T-helper 17 cell (primary cell): ENCODE measurements at places on chromosomes 2 and 18.

GRCh38 chr2:45964223-45964841 lies 312.9 kb downstream of the PRKCE start:
- no peak for DNase-seq

GRCh38 chr2:178510384-178510783 lies 30.1 kb downstream of the PLEKHA3 start:
- no peak for DNase-seq

GRCh38 chr18:24923138-24923537 lies 428.8 kb downstream of the ZNF521 start:
- DNase-seq = no peak

GRCh38 chr2:218031771-218032257 lies 29.0 kb upstream of the TNS1 start:
- no peak for DNase-seq

- DNase-seq = no peak
These were observed 36.3 kb downstream of the NRXN1 start for GRCh38 chr2:50995610-50996009.

DNA sequence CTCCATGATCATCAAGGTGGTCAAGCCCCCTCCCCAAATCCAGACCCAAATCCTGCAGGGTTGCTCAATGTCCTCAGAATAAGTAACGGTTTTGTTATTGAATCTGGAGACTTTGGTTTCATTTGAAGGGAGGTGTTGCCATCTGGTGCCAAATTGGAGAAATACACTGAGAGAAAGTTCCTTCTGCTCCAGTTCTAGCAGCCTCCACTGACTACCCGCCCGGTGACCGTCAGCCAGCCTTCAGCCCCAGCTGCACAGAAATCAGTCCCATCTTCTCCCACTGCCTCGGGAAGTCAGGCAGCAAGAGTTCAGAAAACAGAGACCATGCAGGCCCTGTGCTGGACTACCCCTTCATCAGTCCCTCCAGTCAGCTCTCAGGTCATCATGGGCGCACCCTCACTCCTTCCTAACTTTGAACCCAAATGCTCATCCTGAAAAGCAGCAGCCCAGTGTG lies 38.7 kb downstream of the PKDCC start:
- no peak for DNase-seq

DNA sequence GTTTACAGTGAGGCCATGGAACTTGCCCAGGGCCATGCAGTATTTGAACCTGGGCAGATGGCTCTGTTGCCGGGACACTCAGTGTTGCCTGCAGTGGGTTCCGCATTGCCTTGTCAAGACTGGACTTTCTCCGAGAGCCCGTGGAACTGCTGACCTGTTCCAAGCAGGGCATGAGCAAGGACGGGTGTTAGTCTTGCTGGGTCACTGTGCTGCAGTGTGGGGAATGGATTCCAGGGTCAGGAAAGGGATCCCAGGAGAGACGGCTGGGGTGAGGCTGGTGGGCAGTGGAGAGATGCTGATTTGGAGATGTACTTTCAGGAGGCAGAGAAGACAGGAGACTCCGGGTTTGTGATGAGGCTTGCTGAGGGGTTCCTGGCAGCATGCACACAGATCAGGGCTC lies 348.7 kb upstream of the HS6ST1 start:
- no peak for DNase-seq

DNA sequence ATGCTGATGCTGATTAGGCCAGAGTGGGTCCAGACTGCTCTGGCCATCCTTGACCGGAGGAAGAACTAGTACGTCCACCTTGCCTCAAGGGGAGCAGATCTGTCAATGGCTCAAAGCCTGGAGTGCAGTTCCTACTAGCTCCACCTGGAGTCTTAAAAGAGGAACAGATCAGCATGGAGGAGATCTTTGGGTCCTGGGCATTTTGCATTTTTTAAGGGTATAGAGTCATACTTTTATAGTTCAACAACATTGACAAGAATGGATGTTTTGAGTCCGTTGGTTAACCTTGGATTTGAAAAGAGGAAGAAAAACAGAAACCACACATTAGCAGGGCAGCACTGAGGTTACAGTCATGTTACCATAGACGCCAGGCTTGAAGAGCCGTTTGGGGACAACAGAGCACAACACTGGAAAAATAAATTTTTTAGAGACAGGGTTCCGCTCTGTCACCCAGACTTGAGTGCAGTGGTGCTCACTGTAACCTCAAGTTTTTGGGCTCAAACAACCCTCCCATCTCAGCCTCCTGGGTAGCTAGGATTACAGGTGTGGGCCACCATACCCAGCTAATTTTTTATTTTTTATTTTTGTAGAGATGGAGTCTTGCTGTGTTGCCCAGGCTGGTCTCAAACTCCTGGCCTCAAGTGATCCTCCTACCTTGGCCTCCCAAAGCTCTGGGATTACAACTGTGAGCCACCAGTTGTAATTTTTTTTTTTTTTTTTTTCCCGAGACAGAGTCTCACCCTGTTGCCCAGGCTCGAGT lies 78.5 kb downstream of the PRKCE start:
- DNase-seq = no peak

DNA sequence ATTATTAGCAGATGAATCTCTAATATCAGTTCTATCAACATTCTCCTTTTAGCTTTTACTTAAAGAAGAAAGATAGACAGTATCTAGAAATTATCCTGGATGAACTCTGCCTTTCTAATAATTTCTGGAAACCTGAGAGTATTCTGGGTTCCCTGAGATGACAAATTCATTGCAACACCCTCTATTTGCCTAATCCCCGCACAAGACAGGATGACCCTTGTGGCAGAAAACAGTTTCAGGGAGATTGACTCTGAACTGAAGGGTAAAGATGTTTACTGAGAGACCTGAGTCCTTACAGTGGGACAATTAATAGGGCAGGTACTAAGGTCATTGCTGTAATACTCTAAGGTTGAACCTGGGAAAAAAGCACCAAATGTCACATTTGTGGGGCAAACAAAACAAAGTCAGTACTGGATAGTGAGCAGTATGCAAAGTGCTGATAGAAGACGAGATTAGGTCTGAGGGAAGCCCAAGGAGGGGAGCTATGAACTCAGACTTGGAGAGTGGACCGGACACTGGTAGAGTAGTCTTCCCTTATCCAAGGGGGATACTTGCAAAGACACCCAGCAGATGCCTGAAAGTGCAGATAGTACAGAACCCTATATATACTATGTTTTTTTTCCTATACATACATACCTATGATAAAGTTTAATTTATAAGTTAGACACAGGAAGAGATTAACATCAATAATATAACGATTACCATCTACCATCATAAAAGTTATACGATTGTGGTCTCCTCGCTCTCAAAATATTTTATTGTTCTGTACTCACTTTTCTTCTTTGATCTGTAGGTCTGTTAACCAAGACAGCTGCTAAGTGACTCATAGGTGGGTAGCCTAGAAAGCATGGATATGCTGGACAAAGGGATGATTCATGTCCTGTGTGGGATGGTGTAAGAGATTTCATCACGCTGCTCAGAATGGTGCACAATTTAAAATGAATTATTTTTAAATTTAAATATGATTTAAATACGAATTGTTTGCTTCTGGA lies 148.3 kb upstream of the KLHL14 start:
- DNase-seq = no peak

GRCh38 chr2:66433945-66434678 lies 813 bp upstream of the MEIS1 start:
- no peak for DNase-seq

DNA sequence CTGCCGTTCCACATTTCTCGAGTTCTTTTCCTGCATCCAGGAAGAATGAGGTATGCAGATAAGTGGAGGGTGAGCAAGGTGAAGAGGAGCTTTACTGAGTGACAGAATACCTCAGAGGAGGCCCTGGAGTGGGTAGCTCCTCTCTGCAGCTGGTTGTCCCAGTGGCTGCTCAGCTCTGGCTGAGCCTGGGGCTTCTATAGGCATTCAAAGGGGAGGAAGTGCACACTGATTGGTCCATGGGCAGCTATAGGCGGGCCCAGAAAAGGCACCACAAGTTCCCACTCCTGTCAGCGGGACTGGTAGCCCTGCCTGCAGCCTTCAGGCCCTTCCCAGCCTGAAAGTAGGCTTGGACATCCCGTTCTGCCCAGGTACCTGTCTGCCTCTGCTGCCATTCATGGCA lies 94.7 kb downstream of the DOK6 start:
- DNase-seq = no peak

GRCh38 chr2:74369976-74370375 lies 10.1 kb downstream of the DCTN1 start:
- DNase-seq = no peak

- no peak for DNase-seq
These were observed 285.4 kb downstream of the ZEB2 start for GRCh38 chr2:144234542-144234871.

GRCh38 chr2:82728090-82728489 lies 1731.0 kb downstream of the SUCLG1 start:
- DNase-seq = no peak

- no peak for DNase-seq
These were observed 31.3 kb upstream of the TANK start for GRCh38 chr2:161128885-161129284.

- no peak for DNase-seq
These were observed 76.7 kb downstream of the MRPS9 start for GRCh38 chr2:105114551-105114950.

GRCh38 chr2:95058466-95058988 lies 33.0 kb downstream of the MAL start:
- DNase-seq = no peak

DNA sequence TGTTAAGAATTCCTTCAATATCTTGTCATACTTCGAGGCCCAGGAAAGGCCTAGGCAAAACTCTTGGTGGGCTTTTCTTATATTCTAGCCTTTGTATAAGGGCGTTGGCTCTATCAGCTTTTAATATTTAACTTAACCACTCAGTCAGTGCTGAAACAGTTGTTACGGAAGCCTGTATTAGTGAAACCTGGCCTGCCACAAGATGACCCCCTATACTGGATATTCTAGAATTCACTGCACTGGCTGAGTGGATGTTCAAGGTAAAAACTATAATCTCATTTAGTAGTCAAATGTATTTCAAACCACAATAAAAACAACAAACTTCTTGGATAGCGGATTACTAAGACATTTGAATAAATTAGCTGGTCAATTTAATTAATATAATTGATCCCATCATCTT lies 91.7 kb upstream of the HNMT start:
- DNase-seq = no peak

DNA sequence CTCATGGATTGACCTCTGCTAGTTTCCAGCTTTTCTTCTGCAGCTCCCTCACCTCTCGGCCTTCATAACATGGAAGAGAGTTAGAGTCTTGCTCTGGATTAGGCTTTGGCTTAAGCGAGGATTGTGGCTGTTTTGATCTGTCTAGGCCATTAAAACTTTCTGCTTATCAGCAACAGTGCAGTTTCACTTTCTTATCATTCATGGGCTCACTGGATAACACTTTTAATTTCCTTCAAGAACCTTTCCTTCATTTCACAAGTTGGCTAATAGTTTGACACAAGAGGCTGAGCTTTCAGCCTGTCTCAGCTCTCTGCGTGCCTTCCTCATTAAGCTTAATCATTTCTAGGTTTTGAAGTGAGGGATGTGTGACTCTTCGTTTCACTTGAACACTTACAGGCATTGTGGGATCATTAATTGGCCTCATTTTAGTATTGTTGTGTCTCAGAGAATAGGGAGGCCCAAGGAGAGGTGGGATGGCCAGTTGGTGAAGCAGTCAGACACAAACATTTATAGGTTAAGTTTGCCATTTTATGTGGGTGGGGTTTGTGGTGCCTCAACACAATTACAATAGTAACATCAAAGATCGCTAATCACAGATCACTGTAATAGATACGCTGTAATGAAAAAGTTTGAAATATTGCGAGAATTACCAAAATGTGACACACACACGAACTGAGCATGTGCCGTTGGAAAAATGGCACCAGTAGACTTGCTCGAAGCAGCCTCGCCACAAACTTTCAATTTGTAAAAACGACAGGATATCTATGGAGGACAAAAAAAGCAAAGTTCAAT lies 129.3 kb downstream of the ZNF236 start:
- no peak for DNase-seq

GRCh38 chr18:77092104-77093066 lies 40.2 kb downstream of the MBP start:
- no peak for DNase-seq

GRCh38 chr2:1026141-1026540 lies 75.5 kb downstream of the SNTG2 start:
- no peak for DNase-seq

- no peak for DNase-seq
These were observed 44.3 kb downstream of the MALT1 start for GRCh38 chr18:58715540-58715939.

GRCh38 chr2:218400167-218400929 lies 680 bp downstream of the CTDSP1 start:
- no peak for DNase-seq
